ENCODE measurements at places on chromosomes 16 and 17.

GRCh38 chr16:67013233-67013822 lies 15.6 kb upstream of the CBFB start:
- DNase-seq = no peak

DNA sequence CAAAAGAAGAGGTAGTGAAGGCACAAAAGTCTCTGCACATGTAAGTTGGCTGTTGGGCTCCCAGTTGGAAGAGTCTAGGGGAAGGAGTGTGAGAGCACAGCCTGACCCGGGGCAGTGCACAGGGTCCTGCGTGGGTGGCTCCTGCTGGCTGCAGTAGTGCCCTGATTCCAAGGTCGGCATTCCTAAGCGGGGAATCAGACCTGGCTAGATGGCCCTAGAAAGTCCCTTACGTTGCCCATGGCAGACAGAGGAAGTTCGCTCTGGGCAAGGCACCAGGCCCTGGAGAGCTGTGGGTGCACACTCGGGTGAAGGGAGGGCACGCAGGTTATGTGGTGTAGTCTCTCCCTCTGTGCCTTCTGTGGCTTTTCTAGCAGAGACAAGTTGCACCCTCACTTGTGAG lies 22.8 kb upstream of the SLC5A11 start:
- DNase-seq = no peak

DNA sequence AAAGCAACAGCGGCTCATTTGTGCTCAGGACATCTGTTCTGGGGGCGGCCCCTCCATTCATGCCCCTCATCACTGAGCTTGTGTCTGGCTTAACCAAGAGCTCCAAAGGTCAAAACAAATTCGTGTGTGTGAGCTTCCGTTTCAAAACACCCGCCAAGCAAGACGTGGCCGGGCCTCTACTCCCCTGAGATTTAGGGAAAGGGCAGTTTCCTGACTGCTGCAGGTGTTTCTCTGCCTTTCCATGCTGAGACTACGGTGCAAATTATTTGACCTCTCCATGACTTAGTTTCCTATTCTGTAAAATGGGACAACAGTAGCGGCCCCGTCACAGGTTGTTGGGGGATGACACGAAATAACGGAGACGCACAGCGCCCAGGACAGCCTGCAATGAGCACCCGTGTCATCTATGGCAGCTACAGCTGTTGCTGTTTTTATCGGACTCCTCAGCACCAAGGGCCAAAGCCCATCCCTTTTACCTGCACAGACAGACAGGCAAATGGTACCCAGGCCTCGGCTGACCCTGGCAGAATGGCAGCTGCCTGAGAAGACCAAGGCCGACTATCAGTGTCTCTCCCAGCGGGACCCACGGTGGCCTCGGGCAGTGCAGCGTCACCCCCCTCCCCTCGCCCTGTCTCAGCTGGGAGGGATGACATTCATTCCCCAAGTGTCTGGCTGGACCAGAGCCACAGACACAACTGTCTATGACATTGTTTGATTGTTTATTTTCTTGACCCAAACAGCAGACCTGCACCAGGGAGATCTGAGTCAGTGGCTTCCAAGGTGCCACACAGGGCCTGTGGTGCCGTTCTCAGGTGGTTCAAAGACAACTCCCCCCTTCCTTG lies 50.7 kb upstream of the DOC2B start:
- no peak for DNase-seq

- DNase-seq = no peak
Measured at GRCh38 chr16:81514041-81514559, 69.5 kb downstream of the CMIP start.

DNA sequence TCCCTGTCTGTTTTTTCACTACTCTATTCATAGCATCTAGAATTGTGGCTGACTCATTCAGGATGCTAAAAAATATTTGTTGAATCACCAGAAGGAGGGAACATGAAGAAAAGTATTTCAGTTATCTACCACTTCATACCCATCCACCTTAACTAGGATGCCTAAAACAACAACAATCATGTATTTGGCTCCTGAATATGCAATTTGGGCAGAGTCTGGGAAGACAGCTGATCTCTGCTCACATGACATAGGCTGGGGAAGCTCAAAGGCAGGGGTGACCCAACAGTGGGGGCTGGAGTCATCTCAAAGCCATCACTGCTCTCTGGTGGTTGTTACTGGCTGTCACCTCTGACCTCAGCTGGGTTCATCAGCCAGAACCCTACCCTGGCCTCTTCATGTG lies 80.1 kb upstream of the RPL38 start:
- no peak for DNase-seq

GRCh38 chr17:28812748-28813377 lies 29.7 kb downstream of the FAM222B start:
- no peak for DNase-seq

GRCh38 chr17:47895347-47895855 lies 635 bp upstream of the SP2 start:
- peak; percentile 9 for DNase-seq

DNA sequence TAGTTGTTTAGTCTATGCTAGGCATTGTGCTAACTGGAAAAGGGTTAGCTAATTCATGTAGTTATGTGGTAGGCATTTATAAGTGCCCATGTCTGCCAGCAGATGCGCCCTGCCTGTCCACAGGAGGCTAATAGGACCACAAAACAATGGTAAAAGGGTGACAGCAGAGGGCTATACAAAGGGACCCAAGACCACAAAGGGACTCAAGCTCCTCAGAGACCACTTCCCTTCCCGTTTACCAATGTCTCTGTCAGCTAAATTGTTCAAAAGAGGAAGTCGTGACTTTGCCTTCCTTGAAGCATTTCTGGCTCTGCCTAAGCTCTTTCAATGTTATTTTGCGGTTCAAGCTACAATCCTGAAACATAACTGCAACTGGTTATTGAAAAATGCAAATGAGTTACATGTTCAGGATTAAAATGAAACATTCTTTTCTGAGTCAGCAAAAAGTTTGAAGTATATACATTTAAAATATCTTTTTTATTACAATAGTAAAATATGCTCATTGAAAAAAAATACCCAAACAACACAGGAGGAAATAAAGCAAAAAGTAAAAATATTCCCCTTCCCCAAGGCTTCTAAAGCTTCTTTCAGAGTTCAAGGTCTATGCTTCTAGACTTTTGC lies 149.2 kb downstream of the MAF start:
- DNase-seq = no peak

DNA sequence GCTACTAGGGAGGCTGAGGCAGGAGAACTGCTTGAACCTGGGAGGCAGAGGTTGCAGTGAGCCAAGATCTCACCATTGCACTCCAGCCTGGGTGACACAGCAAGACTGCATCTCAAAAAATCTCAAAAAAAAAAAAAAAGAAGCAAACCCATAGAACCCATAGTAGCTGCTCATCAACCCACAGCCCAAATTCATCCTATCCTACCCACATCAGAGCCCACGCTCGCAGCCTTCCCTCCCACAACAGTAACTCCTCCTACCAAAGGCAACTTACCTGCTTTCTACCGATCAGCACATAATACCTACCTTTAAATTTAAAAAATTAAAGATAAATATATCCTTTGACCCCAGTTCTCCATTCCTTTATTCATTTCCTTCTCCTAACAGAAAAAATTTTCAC lies 94.7 kb downstream of the GAS7 start:
- DNase-seq = no peak

- DNase-seq = no peak
Measured at GRCh38 chr17:2878751-2879254, 82.6 kb downstream of the RAP1GAP2 start.

DNA sequence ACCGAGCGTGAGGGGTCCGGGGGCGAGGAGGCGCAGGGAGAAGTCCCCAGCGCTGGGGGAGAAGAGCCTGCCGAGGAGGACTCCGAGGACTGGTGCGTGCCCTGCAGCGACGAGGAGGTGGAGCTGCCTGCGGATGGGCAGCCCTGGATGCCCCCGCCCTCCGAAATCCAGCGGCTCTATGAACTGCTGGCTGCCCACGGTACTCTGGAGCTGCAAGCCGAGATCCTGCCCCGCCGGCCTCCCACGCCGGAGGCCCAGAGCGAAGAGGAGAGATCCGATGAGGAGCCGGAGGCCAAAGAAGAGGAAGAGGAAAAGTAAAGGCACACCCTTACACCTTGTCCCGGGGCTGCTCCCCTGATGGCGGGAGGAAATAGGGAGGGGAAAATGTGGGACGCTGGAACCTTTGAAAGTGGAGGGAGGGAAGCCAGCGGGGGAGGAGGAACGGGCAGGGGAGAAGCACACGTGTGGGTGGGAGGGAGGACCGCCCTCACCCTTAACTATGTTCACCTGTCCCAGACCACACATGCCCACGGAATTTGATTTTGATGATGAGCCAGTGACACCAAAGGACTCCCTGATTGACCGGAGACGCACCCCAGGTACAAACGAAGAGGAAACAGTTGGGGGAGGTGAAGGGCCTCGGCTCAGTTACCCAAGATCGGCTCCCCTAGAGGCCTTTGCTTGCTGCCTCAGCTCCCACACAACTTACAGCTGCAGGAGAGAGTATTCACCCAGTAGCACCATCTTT lies 916 bp downstream of the PAGR1 start:
- peak; percentile 43 for DNase-seq

DNA sequence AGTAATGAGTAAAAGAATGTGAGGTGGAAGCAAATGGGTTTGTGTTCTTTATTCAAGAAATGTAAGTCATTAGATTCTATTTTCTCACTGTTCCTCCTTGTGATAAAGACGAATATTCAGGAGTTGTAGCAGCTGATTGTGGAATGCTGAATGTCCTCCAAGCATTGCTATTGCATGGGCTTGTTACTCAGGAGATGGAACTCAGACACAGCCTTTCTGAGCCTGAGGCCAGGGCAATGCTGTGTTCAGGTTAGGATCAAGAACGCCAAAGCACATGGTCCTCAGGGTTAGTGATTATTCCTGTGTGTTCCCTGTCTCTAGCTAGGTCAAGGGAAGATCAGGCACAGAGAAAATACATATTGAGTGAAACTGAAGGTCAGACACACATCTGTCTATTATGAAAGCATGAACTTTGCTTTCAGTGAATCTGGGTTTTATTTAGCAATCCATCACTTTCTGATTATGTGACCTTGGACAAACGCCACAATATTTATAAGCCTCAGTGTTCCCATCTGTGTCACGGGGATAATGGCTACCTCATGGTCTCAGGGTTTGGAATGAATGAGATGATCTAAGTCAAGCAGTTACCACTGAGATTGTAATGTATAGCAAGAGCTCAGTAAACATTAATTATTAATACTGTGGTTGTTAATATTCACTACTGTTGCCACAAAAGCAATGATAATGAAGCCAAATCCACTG lies 426.8 kb upstream of the DYNLRB2 start:
- no peak for DNase-seq

- peak; percentile 97 for DNase-seq
Measured at GRCh38 chr17:42322382-42323267, 34.3 kb downstream of the STAT5A start.

DNA sequence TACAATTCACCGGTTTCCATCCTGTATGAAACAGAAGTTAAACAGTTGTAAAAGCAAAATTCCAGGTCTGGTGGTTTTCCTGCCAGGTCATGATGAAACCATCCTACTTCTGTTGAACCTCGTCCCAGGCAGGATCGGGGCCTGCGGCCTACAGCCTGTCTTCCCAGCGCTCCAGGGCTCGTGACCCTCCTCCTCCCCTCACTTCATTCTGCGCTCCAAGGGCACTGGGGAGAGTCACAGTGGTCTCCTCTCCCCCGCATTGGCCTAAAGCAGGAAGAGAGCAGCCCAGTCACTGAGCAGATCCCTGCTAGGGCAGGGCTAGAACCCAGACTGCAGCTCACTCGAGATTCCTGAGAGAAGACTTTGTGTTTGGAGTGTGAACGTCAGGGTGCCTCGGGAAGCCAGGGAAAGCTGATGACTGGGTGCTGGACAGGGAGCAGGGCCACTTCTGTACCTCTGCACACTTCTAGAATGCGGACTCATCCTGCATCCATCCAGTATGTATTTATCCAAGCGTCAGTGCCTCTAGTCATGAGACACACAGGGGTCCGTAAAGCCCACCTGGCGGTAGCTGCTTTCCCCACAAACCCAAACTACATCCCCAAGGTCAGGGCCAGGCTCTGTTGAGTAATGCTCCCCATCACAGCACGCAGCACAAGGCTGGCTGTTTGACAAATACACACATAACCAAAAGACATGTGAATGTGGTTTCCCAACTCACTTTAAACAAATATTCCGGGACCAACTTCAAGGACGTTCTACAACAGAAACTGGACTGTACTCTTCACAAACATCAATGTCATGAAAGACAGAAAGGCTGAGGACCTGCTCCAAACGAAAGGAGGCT lies 1.7 kb upstream of the ITGAE start:
- DNase-seq = no peak

DNA sequence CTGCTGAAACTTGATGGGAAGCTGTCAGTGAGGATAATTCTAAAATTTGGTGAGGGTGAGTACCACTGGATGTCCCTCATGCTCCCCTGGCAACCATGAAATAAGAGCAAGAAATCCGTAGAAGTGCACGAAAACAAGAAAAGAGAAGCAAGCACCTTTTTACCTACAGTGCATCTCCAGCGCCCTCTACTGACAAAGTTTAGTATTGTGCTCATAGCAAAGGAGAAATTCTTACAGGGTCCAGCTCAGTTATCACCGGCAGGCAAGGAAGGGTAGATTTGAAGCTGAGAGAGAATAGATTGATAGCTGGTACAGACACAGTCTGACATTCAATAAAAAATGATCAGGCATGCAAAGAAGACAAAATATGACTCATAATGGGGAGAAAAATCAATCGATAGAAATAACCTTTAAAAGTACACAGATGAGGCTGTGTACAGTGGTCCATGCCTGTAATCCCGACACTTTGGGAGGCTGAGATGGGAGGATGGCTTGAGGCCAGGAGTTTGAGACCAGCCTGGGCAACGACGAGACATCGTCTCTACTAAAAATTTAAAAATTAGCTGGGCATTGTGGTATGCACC lies 28.3 kb upstream of the TEX2 start:
- DNase-seq = no peak

DNA sequence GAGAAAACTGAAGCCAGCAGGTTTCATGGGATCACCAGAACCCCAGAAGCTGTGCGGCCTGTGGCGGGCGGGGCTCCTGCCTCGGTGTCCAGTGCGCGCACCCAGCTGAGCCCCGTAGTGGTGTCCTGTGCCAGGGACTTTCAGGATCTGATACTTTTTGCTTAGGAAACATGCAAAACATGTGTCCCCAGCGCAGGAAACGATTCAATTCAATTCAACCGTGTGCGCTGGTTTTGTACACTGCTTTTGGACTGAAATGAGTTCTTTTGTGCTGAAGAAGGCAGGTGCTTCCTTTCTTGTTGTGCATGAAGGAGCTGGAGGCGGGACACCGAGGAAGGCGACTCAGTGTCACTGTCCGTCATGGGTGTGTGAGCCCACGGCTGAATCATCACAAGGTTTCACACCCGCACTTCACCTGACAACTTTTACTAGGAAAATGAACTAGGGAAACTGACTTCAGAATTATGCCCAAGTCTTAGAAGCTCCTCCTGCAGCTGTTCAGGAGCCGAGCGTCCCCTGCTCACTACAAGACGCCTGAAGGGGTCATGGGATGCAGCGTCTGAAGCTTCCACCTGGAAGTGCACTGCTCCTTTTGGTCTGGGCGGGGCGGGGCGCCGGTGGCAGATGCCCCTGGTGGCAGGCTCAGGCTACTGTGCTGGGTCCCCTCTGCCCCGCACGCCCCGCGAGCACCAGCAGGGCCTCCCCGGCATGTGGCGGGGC lies 31.4 kb upstream of the ZNF750 start:
- DNase-seq = no peak

Data from activated CD4-positive, alpha-beta T cell treated with anti-CD3 and anti-CD28 coated beads, Interleukin-2, amount 50 U/mL, for 1 hour (primary cell).